Fibroblast of upper back skin (primary cell): ENCODE measurements at places on chromosomes 3 and 15.

GRCh38 chr3:106399761-106400160 lies 530.9 kb upstream of the CBLB start:
- DNase-seq = no peak

GRCh38 chr3:175103298-175103697 lies 244.2 kb downstream of the NAALADL2 start:
- peak; percentile 4 for DNase-seq

DNA sequence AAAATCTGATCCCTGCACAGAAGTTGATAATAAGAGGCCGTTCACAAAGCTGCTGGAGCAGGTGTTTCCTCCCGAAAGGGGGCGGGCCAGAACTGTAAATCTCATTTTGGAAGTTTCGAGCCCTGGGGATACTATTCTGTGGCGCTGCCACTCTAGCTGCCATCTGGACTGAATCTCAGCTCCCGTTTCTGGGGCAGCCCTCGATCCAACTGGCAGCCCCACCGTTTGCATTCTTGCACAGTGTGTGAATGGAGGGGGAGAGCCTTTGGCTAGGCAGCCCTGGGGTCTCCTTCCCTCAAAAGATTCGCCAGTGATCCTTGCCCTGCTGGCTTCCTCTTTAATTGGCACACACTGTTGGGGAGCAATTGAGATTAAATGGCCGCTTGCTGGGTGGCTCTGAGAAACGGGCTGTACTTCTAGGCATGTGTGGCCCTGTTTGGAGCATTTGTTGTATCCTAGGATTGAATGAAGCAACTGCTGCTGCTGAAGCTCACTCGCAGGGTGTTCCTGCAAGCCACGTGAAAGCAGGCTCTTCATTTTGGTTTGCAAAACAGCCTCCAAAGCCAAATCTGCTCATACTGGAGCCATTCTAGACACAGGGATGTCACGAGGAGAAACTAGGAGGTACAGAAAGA lies 57.2 kb upstream of the TOPAZ1 start:
- DNase-seq = no peak

DNA sequence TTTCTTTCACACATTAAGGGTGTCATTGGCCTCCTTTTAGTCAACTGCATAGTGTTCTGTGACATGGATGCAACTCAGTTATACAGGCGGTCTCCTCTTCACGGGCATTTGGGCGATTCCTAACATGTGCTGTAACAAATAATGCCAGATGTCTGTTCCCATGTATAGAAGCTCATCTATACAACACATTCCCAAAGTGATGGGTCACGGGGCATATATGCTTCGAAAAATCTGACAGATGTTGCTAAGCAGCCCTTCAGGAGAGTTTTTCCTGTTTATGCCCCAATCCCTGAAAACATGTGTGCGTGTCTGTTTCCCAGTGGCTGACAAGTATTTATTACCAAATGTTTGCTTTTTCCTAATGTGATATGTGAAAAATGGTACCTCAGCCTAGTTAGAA lies 25.8 kb downstream of the LRRK1 start:
- peak; percentile 65 for DNase-seq

GRCh38 chr3:158831861-158832260 lies 30.0 kb downstream of the MFSD1 start:
- DNase-seq = no peak

GRCh38 chr3:169764312-169764881 lies 463 bp downstream of the TERC start:
- peak; percentile 53 for DNase-seq

DNA sequence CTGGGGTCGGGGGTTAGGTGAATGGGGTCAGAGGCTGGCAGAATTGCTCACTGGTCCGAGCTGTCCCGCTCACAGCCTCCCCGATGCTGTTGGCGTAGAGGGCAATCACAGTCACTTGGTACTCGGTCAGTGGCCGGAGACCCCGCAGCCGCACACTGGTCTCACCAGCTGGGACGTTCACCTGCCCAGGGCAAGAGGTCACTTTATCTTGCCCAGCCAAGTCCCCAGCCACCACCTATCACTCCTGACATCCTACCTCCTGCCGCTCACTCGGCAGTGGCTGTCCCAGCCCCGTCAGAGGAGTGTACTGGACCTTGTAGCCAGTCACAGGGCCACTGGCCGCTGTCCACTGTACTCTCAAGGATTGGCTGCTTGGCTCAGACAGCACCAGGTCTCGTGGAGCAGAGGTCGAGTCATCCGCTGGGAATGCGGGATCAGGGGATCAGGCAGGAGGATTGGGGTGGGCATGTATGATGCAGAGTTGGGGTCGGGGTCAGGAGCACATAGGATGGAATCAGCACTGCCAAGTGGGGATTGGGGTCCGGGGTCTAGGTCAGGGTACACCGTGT lies 2.5 kb downstream of the COL7A1 start:
- no peak for DNase-seq

DNA sequence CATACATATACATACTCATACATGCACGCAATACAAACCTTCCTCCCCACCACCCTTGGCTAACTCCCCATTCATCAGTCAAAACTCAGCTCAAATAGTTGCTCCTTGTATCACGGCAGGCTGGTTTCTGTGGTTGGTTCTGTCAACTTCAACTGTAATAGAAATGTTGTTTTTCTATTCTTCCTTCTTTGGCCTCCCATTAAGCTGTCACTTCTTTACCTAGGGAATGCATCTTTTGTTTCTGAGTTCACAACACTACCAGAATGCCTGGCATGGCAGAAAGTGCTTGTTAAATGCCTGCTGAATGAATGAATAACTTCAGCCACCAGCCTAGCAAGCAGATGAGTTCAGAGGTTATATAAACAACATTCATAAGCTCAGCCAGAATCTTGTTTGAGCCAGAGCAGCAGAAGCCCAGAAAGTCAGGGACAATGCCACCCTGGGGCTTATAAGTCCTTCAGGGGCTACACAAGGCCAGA lies 63.1 kb downstream of the B3GALNT1 start:
- no peak for DNase-seq

DNA sequence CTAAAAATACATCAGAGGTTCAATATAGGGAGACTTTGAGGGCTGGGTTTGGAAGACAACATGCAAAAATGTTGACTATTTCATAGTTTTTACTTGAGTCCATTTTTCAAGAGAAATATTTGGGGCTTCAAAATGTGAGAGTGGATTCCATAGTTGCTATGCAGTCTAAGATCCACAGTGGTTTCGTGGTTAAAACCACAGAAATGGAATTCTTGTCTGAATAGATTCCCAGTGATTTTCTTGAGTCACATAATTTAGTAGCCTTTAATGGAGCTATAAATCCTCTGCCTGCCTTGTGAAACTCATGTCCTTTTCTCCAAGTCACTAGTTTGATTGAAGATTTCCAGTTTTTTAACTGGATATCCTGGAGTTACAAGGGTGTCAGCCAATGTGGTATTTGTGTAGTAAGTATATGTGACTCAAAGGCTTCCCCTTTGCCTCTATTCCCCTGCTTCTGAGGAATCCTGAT lies 94.7 kb upstream of the RBMS3 start:
- peak; percentile 99 for DNase-seq

- DNase-seq = peak; percentile 11
These were observed 70.4 kb upstream of the KY start for GRCh38 chr3:134721214-134721613.

DNA sequence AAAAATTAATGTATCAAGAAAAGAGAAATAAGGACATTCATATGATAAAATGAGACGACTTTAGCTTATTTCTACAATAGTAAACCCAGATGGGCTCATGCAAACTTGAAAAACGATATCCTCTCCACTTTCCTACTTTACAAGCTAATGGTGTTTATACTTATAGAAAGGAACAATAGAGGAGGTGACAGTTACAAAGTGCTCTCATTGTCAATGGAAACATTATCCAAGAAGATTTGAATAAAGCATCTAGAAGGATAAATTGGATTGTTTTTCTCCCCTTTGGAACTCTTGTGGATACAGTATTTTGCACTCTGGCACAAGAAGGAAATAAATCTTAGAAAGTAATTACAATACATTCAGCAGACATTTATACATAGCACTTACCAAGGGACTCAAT lies 20.2 kb upstream of the CCDC66 start:
- DNase-seq = no peak

DNA sequence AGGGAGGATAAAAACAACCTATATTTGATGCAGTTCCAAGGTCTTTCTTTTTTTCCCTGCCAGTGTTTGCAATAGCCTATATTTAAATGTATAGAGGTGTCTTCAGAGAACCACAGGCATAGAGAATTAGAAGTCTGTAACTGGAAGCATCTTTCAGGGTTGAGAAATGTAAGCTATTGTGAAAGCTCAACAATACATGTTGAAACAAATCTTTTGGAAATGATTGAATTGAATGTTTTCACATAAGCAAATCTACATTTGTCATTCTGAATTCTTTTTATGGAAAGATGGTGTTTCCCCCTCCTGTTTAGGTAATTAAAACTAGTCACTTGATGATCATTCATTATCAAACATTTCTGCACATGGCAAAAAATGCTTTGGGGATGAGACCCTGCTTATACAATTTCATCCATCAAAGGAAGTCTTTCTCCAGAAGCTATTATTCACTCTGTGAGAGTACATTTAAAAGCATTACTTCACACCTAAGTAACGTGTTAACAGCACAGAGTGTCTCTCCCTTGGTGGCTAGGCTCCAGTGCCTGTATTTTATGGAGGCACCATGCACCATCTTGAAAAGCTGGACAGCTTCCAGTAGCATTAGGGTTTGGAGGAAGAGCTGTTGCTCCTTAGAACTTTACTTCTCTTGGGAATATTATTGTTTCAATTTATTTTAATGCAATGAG lies 406.2 kb downstream of the LSAMP start:
- peak; percentile 50 for DNase-seq

GRCh38 chr15:47194718-47195117 lies 522.6 kb upstream of the SEMA6D start:
- DNase-seq = peak; percentile 57

- DNase-seq = peak; percentile 5
These were observed 424 bp downstream of the HAUS2 start for GRCh38 chr15:42549032-42549491.

- peak; percentile 90 for DNase-seq
These were observed 155.2 kb downstream of the RBPMS2 start for GRCh38 chr15:64619880-64620839.

DNA sequence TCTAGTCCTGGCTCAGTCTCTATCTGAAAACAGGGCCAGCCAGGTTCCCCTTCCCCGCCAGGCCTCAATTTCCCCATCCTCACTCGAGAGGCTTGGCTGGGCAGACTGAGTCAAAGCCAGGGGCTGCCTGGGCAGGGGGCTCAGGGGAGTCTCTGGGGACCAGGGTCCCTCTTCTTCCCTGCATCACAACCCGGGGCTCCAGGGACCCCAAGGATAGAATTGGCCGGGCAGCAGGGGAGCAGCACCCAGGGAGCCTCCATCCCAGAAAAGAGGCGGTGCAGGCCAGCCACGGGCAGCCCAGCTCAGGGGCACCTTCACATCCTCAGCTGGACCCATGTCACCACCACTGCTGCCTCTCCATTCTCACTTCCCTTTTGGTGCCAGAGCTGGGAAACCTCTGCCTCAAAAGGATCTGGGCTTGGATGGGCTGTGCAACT lies 13.3 kb upstream of the PLXND1 start:
- no peak for DNase-seq

DNA sequence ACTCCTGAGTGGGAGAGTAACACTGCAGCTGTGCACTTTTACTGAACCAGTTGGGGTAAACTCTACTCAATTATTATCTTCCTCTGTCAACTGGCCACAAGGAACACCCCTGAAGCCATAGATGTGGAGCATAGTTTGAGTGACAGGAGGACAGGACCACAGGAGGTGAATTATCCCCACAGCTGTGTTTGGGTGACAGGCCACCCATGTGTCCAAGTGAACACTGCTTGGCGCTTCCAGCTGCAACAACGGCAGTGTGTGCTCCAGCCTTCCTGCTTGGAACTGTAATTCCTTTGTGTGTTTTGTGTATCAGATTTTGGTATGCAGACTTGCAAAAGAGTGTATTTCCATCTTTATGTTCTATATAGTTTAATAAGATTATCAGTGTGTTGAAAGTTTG lies 20.2 kb upstream of the TSPAN3 start:
- DNase-seq = no peak

- DNase-seq = no peak
These were observed 62.2 kb downstream of the VGLL4 start for GRCh38 chr3:11581237-11582190.

GRCh38 chr3:159069866-159070425 lies 268.1 kb downstream of the MFSD1 start:
- no peak for DNase-seq

DNA sequence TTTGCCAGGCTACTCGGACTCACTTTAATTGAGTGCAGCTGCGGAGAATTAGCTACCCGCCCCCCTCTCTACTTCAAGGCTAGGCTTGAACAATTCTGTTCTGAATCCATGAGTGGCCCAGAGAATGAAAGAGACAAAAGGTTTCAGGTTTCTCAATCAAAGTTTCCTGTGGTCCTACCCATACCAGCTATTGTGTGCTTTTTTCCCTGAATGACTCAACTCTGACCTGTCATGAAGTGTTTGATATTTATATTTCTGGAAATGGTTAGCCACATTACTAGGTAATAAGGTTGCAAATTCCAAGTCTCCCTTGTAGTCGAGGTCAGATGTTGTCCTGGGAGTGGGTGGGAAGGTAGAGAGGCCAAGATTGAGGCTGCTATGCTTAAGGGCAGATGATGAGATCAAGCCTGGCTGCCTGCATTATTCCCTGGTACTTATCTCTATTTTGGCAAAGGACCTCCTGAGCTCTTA lies 392.7 kb upstream of the TBL1XR1 start:
- DNase-seq = peak; percentile 98

DNA sequence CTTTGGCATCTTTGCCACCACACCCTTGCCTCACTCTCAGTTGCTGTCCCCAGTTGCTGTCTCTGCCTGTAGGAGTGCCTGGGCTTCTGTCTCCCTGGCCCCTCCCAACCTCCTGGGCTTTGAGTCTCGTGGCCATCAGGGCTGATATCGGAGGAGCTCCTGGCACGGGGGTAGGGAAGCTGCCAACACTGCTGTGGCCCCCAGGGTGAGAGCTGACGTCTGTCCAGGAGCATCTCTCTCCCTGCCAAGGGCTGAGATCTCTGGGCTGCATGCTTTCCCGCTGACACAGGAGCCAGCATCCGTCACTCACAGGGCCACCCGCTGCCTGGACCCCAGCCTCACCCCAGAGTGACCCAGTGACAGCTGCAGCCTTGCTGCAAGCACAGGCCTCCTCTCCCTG lies 47.4 kb downstream of the EXOG start:
- DNase-seq = no peak

DNA sequence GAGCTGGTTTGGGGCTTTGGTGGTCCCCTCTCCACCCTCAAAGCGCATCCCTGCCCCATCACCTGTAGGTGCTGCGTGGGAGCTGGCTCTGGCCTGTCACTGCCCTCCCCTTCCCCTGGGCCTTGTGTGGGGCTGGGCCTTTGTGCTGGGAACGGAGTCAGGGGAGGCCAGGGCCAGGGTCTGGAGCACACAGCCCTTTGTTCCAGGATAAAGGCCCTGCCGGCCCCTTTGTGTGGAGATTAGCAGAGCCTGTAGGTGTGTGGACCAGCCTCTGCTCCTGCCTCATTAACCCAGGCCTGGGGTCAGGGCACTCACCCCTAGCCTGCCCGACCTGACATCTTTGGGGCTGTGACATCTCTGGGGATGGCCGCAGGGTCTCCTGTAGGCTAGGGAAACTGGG lies 8.9 kb downstream of the EPHB3 start:
- no peak for DNase-seq

- no peak for DNase-seq
These were observed 25.0 kb upstream of the TMC3 start for GRCh38 chr15:81398910-81399551.
